ENCODE measurements at places on chromosomes 16 and 17.

DNA sequence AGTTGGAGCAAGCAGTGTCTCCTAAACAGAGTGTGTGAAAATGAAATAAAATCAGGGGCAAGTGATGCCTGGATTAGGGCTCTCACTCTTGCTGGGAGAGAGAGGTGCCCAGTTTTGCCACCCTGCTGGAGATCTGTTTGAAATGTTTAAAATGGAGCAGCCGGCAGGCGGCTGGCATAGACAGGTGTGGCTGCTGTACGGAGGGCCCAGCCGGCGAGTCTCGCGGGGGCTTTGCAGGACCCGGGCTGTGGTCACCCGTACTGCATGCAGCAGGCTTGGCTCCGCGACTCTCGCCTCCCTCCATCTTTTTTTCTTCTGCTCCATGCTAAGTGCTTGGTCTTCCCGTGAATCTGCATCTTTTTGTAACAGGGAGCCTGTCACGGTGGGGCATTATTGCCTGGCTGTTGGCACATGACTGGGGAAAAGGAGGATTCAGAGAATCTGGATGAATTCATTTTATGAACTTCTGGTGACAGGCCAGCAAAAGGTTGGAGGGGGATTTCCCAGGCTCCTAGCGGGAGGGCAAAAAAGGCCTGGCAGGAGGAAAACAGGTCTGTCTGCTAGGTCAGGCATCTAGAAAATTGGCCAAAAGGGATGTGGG, 1.8 kb downstream of the ZNRF1 start:
- peak; percentile 18 for DNase-seq

- no peak for DNase-seq
Measured at GRCh38 chr16:26491101-26491670, 575.5 kb upstream of the C16orf82 start.

- no peak for DNase-seq
Measured at GRCh38 chr16:85127379-85127723, 15.1 kb upstream of the CIBAR2 start.

DNA sequence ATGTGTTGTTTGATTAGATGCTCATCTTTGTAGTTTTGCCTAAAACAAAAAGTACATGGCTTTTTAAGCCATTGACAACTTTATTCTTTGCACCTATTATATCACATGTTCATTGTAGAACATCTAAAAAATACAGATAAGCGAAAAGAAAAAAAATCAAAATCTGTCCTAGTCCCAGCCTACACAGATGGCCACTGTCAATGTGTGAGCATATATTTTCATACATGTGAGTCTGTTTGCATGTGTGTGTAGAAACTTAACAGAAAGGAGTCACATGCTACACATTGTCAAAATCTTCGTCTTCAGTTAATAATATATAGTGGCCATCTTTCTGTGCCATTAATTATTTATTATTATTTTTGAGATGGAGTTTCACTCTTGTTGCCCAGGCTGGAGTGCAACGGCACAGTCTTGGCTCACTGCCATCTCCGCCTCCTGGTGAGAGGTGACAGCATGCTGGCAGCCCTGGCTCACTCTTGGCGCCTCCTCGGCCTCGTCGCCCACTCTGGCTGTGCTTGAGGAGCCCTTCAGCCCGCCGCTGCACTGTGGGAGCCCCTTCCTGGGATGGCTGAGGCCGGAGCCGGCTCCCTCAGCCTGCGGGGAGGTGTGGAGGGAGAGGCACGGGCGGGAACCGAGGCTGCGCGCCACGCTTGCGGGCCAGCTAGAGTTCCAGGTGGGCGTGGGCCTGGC, 68.5 kb upstream of the AMZ2 start:
- no peak for DNase-seq

DNA sequence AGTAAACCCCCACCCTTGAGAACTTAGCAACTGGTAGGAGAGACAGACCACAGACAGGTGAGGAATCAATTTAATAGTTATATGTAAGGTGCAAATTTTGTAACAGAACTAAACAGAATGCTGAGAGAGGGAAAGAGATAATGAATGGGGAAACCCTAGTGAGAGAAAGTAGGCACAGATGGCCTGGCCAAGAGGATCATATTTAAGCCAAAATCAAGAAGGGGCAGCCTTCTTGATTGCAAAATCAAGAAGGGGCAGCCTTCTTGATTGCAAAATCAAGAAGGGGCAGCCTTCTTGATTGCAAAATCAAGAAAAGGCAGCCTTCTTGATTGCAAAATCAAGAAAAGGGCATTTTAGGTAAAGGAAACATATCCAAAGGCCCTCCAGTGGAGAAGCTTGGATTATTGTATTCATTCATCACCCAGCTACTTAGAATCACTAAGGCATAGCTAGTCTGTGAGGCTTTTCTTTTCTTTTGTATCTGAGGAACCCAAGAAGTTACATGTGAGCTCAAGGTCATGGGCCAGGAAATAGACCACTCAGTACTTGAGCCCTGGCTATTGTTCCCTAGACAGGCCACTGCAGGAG, 190.6 kb downstream of the CYLD start:
- no peak for DNase-seq

GRCh38 chr17:62791235-62791734, 16.8 kb downstream of the MARCHF10 start:
- no peak for DNase-seq

GRCh38 chr16:11356573-11357331, 11.5 kb downstream of the RMI2 start:
- peak; percentile 84 for DNase-seq

DNA sequence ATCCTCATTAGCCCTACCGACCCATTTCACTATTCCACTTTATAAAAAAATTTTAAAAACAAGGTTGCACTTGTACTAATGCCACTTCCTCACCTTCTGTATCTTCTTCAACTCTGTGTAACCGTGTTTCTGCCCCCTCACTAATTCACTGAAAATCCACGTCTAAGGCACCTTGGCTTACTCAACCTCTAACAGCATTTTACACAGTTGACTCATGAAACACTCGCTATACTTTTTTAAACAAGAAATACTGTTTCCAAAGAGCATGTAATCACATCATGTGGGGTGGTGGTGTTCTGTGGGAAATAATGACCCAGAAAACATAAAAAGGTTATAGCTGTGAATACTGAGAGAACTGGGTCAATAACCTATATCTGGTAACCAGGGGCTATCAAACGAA, 79.9 kb downstream of the NCOR1 start:
- DNase-seq, result no peak

- DNase-seq, result no peak
Measured at GRCh38 chr16:20538181-20538580, 38.0 kb downstream of the ACSM2B start.

GRCh38 chr16:4935241-4935855, 1.6 kb downstream of the PPL start:
- DNase-seq, result no peak

- no peak for DNase-seq
Measured at GRCh38 chr17:77579682-77580081, 378.8 kb upstream of the TNRC6C start.

- DNase-seq, result no peak
Measured at GRCh38 chr17:45096141-45096540, 35.0 kb downstream of the NMT1 start.

GRCh38 chr16:22848451-22848850, 34.5 kb downstream of the HS3ST2 start:
- DNase-seq, result no peak

GRCh38 chr17:28413804-28414203, 7.8 kb upstream of the SLC46A1 start:
- no peak for DNase-seq

DNA sequence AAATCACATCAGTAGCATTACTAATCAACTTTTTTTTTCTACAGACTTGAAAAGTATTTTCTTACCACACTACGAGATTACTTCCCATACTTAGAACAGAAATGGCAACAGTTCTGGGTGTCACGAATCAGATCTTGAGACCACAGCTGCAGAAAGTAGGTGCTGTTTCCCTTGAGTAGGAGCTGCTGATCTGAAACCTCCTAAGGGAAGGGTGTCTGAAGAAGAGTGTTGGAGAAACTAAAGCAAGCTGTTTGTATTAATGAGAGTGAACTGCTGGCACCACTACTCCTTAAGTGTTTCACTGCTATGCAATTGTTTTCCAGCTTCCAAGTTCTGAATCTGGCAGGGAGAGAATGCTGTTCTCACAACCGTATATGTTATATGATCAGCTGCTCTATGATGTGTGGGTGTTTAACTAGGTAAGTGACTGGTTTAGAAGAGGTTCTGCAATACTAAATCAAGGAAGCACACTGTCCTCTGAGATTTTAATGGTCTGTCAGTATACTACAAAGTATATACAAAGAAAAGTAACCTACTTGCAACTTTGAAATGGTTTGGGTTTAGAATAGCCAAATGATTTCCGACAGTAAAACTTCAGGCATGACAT, 3.3 kb downstream of the ZNF652 start:
- DNase-seq, result no peak

- peak; percentile 54 for DNase-seq
Measured at GRCh38 chr17:38550661-38551060, 55.1 kb downstream of the SRCIN1 start.

DNA sequence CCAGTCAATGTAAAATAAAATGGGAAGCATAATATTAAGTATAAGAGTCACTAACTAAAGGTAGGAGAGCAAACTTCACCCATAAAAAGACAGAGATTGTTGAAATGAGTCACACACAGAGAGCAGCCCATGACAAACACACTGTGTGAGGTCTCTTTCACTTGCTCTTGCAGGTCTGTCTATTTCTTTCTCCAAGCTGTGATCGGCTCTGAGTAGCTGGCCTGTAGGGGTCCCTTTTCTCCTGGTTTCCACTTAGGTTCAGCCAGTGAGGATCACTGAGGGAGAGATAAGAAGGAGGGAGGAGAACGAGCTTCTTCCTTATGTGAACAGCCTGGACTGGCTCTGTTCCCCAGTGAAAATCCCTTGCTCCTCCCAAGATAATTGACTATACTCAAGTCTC, 133.7 kb upstream of the HS3ST3A1 start:
- no peak for DNase-seq

- DNase-seq, result peak; percentile 95
Measured at GRCh38 chr16:4474192-4474961, at the start of gene NMRAL1. TSS of gene NMRAL1 (minus strand) at chr16:4474625. CDS start at chr16:4474132, 493 bp downstream.

GRCh38 chr17:7063518-7064094, 16.4 kb downstream of the CLEC10A start:
- DNase-seq, result no peak

GRCh38 chr17:45077643-45078042, 16.5 kb downstream of the NMT1 start:
- DNase-seq, result no peak

- DNase-seq, result peak; percentile 65
Measured at GRCh38 chr17:17535957-17536356, 39.8 kb upstream of the RASD1 start.

DNA sequence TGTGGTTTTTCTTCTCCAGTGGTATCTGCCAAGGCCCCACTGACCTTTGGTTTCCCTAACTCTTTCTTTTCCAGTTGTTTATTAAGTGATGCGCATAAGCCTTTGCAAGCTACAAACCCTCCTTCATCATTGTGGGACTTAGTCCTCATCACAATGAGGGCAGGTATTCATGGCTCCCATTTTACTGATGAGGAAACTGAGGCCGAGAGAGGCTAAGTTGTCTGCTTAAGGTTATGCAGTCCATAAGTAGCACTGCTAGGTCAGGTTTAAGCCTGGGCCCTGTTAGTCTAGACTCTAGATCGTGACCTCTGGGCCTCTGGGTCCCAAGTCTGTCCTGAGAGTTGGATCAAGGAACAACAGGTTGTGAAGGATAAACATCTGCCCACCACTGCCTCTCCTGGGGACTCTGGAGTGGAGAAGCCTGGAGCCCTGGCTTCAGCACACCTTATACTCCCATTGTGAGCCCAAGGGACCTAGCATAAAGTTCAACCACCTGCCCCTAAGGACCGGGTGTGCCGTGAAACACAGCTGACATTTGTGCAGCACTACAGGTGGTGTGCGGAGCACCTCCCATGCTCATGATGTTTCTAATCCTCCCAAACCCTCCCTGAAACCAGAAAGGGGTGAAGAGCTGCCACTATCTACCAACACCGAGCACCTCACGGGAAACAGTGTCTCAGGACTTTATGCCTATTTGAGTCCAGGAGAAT, 5.2 kb upstream of the KCNH6 start:
- DNase-seq, result no peak

DNA sequence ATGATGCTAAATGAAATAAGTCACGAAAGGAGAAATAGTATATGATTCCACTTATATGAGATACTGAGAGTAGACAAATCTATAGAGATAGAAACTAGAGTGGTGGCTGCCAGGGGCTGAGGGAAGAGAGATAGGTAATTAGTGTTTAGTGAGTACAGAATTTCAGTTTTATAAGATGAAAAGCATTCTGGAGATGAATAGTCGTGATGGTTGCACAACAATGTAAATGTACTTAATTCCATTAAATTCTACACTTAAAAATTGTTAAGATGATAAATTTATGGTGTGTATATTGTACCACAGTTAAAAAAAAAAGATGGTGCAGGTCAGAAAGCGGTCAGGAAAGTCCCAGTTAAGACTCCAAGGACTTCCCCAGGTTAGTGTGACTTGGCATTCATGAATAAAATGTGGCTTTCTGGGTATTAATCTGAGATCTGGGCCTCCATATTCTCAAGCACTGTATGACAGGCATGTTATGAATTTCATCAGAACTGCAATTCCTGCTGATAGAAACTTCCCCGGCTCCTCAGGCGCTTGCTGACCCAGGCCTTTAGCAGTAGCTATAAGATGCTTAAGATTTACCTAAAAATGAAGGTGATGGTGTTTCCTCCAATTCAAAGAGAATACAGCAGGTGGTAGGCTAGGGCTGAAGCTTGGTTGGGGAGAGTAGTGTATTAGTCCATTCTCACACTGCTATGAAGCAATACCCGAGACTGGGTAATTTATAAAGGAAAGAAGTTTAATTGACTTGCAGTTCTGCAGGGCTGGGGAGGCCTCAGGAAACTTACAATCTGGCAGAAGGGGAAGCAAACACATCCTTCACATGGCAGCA, 115.3 kb upstream of the SOX9 start:
- DNase-seq, result no peak

DNA sequence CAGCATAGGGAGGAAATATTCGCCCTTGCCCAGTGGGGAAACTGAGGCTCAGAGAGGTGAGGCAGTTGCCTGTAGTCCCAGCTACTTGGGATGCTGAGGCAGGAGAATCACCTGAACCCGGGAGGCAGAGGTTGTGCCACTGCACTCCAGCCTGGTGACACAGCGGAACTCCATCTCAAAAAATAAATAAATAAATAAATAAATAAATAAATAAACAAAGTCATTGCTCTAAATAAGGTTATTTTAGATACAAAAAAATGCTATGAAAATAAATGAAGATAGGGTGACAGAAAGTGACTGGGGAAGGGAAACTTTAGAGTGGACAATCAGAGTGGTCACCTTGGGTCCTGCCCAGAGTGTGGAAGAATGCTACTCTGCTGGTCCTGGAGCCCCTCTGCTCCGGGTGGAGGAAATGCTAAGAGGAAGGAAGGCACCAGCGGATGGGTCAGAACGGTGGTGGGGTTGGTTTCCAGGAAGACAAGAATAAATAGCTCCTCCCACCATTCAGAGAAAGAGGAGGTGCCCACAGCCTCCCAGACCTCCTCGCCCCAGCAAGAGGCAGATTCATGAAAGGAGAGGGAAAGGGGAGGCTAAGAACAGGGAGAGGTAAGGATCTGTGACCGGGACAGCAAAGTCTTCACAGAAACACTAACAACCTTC, 17.6 kb downstream of the TRPV3 start:
- DNase-seq, result no peak

DNA sequence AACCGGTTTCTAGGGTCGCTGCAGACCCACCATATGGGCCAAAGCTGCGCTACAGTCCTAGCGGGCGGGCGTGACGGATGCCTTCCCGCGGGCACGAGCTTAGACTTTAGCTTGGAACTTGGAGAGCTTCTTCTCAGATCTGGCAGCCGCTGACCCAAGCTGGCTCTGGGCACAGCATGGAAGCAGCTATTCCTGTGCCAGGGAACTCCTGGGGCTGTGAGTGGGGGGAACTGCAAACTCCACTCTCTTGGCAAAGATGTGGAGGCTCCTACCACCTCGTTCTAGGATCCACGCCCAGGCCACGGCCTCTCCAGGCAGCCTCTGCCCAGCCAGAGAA, 8.8 kb downstream of the FAAP100 start:
- DNase-seq, result no peak

Measured in posterior cingulate gyrus (tissue), 11 donors.